ENCODE measurements at places on chromosomes 5 and 9.

DNA sequence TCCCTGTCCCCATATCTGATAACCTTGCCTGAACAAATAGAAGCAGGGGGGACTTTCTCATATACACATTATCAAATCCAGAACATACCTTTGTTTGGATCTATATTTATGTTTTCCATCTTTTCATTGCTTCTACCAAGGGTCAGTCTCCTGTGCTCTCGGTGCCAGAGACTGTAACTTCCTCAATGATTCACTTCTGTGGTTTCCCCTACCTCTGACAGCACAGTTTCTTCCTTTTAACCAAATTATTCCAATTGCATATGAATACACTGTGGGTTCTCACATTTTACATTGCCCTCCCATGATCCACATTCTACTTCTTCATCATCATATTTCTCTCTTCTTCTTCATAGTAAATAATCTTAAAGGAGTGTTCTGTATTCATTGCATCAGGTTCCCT is 32.2 kb downstream of the NMUR2 start:
- no peak for DNase-seq

- no peak for DNase-seq
These were observed 341.8 kb downstream of the MAN2A1 start for GRCh38 chr5:110031402-110032140.

DNA sequence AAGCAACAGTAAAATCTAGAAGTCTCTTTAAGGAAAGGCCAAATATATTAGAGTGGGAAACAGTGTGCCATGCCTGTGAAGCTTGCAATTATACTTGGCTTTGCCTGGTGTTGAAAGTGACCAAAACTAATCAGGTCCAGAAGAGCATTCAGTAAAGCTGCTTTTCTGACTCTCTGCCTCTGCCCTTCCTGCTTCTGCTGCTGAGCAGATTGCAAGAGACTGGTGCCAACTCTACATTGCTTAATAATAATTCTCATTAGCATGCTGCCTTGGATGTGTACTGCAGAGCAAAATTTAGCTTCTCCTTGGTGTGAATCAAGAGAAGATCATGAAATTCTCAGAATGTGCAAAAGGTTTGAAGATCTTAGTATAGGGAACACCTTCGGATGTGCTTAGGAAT is 120.4 kb upstream of the RFX3 start:
- no peak for DNase-seq

- DNase-seq = peak; percentile 34
These were observed 279.9 kb upstream of the CD180 start for GRCh38 chr5:67476531-67476930.

DNA sequence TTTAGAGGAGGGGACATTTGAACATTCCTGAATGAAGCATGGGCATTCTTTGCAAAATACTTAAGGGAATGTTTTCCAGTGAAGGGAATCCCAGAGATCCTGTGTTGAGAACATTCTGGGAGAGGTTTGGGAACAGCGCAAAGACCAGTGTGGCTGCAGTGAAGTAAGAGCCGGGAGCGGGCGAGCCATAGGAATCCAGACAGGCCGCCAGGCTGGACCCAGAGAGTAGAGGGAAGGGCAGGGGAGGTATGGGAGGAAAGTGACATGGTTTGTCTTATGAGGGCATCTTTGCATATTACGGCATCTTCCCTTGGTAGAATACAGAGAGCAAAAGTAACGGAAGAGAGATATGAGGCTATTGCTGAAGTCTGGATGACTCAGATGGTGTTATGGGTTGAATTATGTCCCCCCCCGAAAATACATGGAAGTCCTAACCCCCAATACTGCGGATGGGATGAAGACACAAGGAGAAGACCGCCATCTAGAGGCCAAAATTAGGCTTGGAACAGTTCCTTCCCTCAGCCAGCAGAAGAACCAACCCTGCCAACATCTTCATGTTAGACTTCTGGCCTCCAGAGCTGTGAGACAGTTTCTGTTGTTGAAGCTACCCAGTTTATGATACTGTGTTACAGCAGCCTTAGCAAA is 268.2 kb downstream of the MAST4 start:
- no peak for DNase-seq

DNA sequence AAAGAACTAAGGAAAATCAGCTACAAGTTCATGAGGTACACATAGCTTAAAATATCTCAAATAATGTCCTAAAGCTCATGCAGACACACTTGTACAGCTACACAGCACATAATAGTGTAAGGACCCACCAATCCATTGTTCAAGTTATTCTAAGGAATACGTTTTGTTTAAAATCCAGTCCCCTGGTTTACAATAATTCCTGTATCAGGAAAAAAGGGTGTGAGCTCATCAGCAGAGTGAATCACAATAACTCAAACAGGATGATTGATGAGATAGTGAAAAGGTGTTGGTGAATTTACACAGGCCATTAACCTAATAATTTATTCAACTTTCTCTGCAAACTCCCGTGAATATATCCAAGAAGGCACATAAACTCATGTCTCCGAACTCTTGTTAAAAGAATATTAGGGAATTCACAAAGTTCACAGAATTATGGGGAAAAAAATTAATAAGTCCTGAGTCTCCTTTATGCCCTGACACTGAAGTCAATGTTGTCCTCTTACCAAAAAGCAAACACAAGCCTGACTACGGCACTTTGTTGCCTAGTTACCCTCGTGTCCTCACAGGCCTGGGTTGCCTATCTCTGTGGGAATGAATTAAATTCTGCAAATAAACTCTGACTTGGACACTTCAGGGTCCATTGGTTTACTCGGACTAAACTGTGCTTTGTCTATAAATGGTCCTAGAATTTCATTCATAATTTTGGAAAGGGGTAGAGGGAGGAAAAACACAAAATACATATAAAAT is 142.8 kb upstream of the PDE4D start:
- DNase-seq = no peak

DNA sequence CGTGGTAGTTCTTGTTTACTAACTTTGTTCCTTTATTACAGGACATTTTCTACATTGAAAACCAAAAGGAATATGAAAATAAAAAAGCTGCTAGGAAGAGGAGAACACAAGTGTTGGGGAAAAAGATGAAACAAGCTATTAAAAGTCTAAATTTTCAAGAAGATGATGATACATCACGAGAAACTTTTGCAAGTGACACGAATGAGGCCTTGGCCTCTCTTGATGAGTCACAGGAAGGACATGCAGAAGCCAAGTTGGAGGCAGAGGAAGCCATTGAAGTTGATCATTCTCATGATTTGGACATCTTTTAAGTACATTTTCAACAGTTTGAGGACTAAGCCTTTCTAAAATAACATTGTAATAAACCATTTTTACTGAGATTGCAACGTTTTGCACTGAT is 23.8 kb downstream of the PHAX start:
- no peak for DNase-seq

- DNase-seq = peak; percentile 80
These were observed 510 bp downstream of the NOXA1 start for GRCh38 chr9:137423514-137424291.

DNA sequence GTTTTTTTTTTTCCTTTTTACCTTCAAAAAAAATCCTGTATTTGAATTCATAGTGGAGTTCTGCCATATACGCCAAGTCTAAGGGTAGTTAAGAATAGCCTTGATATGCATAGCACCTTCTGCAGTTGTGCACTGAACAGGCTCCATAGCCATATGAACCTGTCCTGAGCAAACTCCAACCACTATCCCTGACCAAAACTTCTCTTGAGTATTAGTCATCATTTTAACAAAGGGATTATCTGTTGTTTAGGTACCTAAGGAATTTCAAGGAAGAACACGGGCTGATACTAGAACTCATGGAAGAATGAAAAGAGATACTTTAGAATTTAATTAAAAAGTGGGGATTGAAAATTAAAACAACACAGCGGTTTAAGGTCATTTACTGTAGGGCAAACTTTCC is 1.9 kb upstream of the FBXO38 start:
- no peak for DNase-seq

DNA sequence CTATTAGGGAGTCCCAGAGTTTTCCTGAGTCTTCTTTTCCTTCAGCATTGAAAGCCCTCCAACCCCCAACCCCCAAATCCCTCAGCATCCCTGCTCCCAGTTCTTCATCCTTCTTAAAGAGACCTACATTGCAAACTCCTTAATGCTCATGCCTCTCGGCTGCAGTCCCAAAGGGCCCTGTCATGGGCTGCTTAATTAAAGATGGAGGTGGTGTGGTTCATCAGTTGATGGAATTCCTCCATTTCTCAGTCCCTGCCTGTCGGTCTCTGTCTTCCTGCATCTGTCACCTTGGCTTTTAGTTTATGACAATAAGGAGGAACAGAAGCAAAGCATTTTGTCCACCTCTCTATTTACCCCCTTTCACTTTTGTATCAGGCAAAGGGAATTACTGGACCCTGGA is 2.0 kb downstream of the FOXI1 start:
- DNase-seq = no peak

DNA sequence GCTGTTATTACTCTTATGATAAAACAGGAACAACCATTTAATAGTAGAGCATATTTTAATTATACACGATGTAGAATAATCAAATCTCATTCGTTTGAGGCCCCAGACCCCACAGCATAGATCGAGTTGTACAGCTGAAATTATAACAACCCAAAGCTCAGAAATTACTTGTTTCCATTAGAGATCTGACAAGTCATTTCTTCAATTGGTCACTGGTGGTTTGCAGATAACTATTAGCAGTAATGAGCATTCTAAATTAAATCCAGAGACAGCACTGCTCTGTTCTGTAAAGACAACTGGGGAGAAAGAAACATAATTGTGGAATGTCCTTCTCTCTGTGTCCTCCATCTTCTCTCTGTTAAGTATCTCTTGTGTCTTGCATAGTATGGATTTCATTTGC is 12.9 kb downstream of the CDK5RAP2 start:
- no peak for DNase-seq

DNA sequence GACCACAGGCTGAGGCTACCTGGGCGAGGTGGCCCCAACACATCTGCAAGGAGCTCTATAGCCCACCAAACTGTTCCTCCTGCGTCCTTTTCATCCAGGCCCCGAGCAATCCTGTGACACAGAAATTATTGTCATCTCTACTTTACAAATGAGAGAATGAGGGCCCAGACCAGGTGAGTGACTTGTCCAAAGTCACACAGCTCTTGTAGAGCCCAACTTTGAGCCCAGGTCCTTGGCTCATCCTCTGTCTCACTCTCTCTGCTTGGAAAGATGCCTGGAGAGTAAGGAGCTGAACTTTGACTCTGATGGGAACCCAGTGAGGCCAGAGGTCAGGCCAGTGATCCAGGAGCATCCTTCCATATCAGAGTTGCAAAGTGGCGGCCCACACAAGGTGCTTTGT is 39.6 kb downstream of the STC2 start:
- no peak for DNase-seq

- DNase-seq = no peak
These were observed 16.7 kb downstream of the MAMDC2 start for GRCh38 chr9:70060148-70060882.

- DNase-seq = peak; percentile 51
These were observed 92.6 kb downstream of the DPYSL3 start for GRCh38 chr5:147417135-147417813.

GRCh38 chr5:124064956-124065355 is 553.0 kb downstream of the CSNK1G3 start:
- DNase-seq = no peak

- DNase-seq = no peak
These were observed 36.0 kb downstream of the FOXD1 start for GRCh38 chr5:73412597-73412988.

GRCh38 chr9:96721303-96721702 is 56.6 kb downstream of the ZNF510 start:
- no peak for DNase-seq

- peak; percentile 23 for DNase-seq
These were observed 27.6 kb downstream of the TPD52L3 start for GRCh38 chr9:6355728-6356127.

GRCh38 chr5:116013936-116014335 is 18.3 kb upstream of the ARL14EPL start:
- no peak for DNase-seq

DNA sequence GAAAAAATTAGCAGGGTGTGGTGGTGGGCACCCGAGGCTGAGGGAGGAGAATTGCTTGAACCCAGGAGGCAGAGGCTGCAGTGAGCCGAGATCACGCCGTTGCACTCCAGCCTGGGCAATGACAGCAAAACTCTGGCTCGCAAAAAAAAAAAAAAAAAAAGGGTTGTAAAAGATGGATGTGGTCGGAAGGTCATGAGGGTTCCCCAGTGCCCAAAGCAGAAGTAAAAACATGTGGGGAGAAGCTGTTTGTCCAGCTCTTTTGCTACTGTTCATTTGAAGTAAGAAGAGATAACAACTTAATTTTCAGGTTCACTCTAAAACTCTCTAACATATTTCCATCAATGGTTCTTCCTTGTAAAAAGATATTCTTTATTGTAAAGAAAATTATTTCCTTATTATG is 57.1 kb upstream of the GOLPH3 start:
- DNase-seq = no peak

- no peak for DNase-seq
These were observed 60.4 kb upstream of the CTSL start for GRCh38 chr9:87665505-87665904.

DNA sequence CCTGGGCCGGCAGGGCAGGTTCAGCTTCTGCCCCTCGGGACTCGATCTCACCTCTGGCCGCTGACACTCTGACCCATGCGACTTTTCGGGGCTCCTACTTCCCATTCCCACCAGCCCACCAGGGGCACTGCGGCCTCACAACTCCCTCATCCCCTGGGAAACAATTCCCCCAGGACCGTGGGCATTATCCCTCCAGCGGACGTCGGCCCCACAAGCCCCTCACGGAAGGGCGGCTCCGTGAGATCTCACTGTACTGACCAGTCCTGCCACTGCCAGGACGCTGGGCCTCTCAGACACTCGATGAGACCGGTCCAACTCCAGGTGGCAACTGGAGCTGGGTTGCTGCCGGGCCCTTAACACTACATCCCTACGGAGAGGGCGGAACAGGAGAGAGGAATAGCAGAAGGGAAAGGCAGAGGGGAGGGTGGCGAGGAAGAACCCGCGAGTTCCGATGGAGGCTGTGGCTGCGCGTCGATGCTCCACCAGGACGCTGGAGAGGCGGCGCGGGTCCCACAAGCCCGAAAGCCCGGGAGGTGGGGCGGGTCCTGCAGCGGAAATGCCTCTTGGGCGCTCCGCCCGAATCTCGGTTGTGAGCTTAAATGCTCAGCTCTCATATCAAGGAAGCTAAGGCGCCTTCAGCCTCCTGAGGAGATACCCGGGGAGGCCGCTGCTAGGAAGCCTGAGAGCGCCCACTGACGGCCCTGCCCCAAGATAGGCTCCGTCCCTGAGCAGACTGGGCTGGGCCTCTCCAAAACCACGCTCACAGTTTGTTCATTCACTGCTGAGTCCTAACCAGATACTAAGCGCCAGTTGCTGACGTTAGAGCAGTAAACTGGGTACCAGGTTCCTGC is 36.3 kb downstream of the VCP start:
- DNase-seq = no peak

All from hepatocyte (in vitro differentiated cells).